Lung (tissue), 17 donors: ENCODE measurements at places on chromosomes 7 and 10. TPM values are rescaled to one million over a fixed set of nuclear protein-coding genes. Genes with fewer than 3 reads are reported as not detected.

ALOX5 gene
- total RNA-seq = 190 TPM

CAMK2G gene
- total RNA-seq = 38.6 TPM

PNLIP gene
- 2.9 TPM for total RNA-seq

EPO gene
- not detected for total RNA-seq

CTAGE8 gene
- 2.4 TPM for total RNA-seq

MGAM2 gene
- 0.20 TPM for total RNA-seq

SERPINE1 gene
- 18.6 TPM for total RNA-seq

CUBN gene
- 5.1 TPM for total RNA-seq

EBLN1 gene
- not detected for total RNA-seq

JMJD1C gene
- 233 TPM for total RNA-seq

ZWINT gene
- total RNA-seq = 9.0 TPM

ANKRD26 gene
- total RNA-seq = 23.5 TPM

ASB4 gene
- total RNA-seq = 3.3 TPM

PSMG3 gene
- total RNA-seq = 10.7 TPM

PTPN20 gene
- total RNA-seq = 2.5 TPM

MOGAT3 gene
- total RNA-seq = not detected

RNF148 gene
- 10.2 TPM for total RNA-seq

PGAM2 gene
- 0.85 TPM for total RNA-seq
